Myocyte (in vitro differentiated cells): ENCODE measurements at places on chromosomes 7 and 10. TPM values are rescaled to one million over a fixed set of nuclear protein-coding genes. Genes with fewer than 3 reads are reported as not detected.

GRCh38 chr7:143886826-143887477 lies 15.0 kb downstream of the TCAF1 start:
- no peak for DNase-seq

DNA sequence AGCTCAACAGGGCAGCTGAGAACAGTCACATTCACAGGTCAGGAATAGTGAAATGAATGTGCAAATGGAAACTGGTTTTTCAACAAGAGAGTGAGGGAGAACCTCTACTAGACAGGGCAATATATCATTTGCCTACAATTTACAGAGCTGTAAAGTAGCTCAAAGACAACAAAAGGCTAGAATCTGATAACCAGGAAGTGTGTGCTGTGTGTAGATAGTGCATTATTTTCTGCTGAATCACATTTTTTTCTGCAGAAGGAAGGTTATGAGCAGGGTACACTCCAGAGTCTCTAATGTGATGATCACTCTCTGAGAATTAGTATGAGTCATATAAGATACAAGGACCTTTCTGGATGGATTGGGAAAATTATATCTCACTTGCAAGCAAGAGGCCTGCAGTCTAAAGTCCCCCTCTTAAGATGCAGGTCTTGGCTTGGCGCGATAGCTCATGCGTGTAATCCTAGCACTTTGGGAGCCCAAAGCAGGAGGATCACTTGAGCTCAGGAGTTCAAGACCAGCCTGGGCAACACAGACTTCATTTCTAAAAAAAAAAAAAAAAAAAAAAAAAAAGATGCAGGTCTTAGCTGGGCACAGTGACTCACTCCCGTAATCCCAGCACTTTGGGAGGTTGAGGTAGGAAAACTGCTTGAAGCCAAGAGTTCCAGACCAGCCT lies 59.9 kb upstream of the COBL start:
- no peak for DNase-seq

DNA sequence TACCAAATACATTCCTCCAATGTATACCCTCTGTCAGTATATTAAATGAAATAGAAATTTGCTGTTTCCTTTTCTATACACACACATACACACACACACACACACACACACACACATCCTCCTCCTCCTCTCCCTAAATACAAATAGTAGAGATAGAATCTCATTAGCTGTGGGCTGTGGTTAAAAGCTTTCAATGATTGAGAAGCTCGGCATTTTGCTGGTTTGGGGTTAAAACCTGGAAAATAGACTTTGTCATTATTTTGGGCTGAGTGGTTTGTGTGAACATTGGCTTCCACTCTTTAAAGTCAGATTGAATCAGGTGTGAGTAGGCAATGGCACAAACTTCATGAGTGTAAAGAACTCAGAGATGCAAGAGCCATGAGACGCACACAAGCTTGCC lies 596.0 kb downstream of the XPNPEP1 start:
- DNase-seq, result no peak

GRCh38 chr7:38902449-38902848 lies 6.5 kb downstream of the VPS41 start:
- no peak for DNase-seq

DNA sequence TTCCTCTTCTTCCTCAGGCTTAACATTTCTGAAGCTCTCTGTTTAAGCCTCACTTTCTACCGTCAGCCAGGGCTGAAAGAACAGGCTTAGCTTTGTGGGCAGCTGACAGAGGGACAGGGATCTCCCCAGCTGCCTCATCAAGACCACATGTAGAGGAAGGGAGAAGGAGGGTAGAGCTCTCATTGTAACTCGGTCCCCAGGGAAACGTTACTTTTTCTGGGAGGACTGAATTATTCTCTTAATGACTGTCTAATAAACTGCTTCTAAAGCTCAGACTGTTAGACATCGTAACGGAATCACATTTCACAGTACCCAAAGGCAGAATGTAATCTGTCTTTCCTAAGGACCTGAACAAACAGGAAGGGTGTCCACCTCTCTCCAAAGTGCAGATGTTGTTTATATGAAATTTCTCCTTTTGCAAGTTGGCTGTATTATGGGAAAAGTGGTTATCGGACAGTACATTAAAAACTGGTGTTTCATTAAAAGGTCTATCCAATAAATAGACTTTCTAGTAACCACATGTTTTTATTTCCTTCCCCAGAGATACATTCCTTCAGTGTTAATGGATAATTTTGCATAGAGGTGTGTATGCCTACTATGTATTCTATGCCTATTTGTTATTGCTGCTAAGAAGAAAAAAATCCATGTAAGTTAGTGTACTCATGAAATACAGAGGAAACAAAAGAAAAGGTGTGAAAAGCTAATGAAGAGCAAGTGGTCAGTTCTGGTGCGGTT lies 144.2 kb downstream of the CTTNBP2 start:
- peak; percentile 69 for DNase-seq

DNA sequence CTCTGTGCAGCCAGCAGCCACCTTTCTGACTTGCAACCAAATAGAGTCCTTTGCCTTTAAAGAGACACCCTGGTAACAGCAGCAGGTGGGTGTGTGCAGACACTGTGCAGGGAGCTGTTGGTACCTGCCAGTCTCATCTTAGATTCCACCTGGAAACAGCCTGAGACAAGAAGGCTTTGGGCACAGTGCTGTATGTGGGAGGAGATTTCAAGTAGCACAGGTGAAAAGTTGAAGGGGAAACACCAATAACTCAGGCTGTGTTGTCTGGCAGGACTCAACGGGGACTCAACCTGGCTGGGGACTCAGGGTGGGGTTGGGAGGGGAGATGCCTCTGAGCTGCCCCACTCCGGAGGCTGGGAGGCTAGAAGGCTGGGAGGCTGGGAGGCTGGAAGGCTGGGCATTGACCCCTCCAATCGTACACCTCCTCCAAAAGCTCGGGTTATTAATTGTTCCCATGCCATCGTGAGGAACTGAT lies 6.7 kb downstream of the CPXM2 start:
- no peak for DNase-seq

DNA sequence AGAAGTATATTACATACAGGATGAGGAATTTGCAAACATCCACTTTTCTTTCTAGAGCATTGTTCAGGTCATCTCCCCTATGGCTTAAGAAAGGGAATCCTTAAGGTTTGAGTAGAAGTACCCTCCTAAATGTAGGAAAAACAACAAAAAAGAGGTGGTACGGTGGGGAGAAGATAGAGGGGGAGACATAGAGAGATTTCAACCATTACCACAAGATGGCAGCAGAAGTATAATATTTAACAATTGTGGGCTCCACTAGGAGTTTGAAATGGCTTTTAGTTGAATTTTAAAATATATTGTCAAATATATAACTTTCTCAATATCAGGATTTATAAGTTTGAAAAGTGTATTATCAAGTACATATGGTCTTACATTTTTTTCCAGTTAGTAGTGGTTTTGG lies 72.7 kb upstream of the PRKG1 start:
- DNase-seq, result peak; percentile 54

DNA sequence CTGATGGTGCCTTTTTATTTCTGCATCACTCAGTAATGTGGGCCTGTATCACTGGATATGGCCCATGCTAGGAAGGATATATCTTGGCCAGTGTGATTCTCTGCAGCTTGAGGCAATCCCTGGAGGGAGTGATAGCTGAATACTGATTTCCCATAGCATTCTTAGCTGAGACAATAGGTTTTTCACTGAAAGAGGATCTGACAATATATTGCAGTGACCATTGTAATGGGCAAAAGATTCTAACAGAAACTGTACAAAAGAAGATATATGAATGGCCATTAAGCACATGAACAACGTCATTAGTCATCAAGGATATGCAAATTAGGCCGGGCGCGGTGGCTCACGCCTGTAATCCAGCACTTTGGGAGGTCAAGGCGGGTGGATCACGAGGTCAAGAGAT lies 117.8 kb downstream of the KAT6B start:
- no peak for DNase-seq

GRCh38 chr10:86856156-86856555 lies 99.7 kb downstream of the BMPR1A start:
- DNase-seq, result no peak

GRCh38 chr7:7869651-7870050 lies 98.9 kb upstream of the GLCCI1 start:
- DNase-seq, result no peak

- no peak for DNase-seq
Measured at GRCh38 chr10:18860186-18860585, 188.4 kb upstream of the MALRD1 start.

DNA sequence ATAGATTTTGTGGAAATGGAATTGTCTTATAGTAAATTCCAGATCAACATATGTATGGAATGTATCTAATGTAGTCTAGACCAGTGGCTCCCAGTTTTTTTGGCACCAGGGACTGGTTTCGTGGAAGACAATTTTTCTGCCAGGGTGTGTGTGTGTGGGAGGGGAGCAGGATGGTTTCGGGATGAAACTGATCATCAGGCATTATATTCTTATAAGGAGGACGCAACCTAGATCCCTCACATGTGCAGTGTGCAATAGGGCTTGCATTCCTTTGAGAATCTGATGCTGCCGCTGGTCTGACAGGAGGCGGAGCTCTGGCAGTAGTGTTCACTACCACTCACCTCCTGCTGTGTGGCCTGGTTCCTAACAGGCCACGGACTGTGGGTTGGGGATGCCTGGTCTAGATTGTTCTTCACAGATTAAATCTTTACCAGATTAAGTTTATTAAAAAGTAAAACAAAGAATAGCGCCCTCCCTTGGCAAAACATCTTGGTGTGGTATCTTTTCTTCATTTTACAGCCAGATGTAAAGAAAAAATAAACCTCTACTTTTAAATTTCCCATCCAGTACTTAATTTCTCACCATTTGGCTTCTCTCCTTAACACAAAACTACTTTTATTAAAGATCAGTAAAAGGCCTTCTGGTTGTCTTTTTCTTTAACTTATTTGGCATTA lies 48.4 kb downstream of the SEPTIN7 start:
- no peak for DNase-seq

GRCh38 chr7:113491305-113491704 lies 373.0 kb upstream of the SMIM30 start:
- DNase-seq, result no peak

DNA sequence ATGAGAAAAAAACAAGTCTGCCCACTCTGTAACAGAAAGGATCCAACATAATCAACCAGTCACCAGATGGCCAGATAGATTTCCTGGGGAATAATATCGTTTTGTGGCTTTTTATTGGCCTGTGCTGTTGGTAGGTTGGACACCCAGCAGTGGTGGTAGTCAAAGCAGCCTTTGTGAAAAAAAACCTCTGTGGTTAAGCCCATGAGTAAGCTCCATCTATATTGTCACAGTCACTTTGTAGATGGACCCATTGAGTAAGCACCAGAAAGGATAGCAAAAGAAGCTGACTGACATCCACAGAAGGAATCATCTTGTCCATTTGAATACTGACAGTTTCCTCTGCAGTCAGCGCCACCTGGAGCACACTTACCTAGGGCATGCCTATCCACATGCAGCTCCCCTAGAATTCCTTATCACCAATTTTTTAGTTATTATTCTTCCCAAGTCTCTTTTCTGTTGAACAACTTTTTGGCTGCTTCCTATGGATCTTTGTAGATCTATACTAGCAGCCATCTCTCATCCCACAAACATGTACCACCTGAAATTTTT lies 96.9 kb downstream of the IQUB start:
- peak; percentile 34 for DNase-seq

GRCh38 chr10:4766454-4766853 lies 59.6 kb upstream of the AKR1E2 start:
- no peak for DNase-seq

DNA sequence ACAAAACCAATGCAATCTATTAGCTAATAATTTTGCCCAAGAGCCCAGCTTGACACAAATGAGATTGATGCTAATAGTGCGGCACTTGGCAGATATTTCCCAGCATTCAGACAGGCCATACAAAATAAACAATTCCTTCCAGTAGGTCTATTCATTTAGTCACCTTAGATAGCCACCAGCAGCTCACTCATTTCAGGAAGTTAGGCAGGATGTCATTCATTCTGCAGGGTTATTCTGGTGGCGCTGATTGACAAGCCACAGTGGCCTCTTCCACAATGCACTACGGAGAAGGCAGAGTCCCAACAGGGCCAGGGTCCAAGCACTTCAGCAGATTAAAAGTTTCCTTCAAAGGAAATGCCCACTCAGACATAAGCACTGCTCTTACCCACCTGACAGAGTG lies 55.8 kb downstream of the PIK3AP1 start:
- DNase-seq, result no peak

DNA sequence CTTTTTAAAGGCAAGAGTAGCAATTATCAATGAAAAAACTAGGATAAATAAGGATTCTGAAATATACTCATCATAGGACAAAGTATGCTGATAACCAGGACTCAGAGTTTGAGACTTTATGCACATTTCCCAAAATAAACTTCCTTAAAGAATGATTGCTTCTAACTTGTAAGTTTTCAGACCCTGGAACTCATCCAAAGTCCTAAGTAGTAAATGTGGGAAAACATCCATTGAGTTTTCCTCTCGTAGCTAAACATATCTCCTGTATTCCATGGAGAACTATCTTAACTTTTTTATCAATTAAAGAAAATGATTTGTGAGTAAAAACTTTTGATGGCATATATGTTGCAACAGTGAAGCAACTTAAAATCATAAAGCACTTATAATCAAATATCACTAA lies 285.2 kb upstream of the KLF6 start:
- DNase-seq, result no peak

- DNase-seq, result no peak
Measured at GRCh38 chr10:105288026-105288425, 646.9 kb downstream of the SORCS3 start.

DNA sequence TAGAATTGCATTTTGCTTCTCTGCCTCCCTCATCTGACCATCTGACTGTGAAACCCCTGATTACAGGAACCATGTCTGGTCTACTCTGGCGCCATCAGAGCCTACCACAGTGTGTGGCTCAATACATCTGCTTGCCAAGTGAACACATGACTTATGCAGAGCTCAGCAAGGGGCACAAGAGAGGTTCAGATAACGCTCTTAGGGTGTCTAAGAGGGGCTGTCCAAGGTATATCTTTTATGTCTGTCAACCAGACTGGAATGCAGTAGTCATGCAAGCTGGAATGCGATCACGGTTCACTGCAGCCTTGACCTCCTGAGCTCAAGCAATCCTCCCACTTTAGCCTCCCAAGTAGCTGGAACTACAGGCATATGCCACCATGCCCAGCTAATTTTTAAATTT lies 10.3 kb upstream of the RRP12 start:
- no peak for DNase-seq

- no peak for DNase-seq
Measured at GRCh38 chr7:82511542-82511941, 68.0 kb upstream of the CACNA2D1 start.

DNA sequence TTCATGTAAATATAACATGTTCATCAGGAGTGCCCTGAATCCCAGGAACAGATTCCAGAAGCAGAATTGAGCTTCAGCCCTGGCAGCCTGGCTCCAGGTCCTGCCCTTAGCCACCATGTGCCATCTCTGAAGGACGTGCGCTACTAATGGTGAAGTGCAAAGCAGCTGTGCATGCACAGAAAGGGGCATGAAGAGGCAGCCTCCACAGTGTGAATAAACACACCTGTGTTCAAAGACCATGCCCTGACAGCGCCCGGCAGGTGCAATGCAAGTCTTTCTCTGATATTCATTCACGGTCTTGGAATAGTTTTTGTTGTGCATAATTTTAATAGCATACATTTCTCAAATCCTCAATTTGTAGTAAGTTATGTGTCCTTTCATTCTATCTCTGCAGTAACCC lies 250.4 kb upstream of the TCERG1L start:
- DNase-seq, result no peak

The OR2A5 gene
- total RNA-seq, result not detected in 2 replicates

The SYCE1 gene
- total RNA-seq, result not detected in 2 replicates

The CDK1 gene
- 3.1 and 5.1 TPM in 2 replicates for total RNA-seq

The SPACDR gene
- 0.31 and 0.48 TPM in 2 replicates for total RNA-seq
